Body of pancreas (tissue), 4 donors: ENCODE measurements at places on chromosomes 6 and 20.

- DNase-seq: no peak
Measured at GRCh38 chr20:47392721-47393073, 36.2 kb upstream of the ZMYND8 start.

DNA sequence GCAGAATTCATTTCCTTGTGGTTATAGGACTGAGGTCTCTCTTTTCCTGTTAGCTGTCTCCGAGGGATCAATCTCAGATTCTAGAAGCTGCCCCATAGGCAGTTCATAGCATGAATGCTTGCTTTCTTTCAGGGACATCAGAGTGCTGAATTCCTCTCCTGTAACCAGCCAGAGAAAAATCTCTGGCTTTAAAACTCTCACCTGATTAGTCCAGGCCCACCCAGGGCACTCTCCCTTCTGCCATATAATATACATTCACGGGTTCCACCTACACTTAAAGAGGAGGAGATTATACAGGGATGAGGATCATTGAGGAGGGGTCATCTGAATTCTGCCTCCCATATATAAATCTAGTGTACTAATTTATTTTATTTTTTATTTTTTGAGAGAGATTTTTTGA is 2.1 kb upstream of the KCNS1 start:
- no peak for DNase-seq

DNA sequence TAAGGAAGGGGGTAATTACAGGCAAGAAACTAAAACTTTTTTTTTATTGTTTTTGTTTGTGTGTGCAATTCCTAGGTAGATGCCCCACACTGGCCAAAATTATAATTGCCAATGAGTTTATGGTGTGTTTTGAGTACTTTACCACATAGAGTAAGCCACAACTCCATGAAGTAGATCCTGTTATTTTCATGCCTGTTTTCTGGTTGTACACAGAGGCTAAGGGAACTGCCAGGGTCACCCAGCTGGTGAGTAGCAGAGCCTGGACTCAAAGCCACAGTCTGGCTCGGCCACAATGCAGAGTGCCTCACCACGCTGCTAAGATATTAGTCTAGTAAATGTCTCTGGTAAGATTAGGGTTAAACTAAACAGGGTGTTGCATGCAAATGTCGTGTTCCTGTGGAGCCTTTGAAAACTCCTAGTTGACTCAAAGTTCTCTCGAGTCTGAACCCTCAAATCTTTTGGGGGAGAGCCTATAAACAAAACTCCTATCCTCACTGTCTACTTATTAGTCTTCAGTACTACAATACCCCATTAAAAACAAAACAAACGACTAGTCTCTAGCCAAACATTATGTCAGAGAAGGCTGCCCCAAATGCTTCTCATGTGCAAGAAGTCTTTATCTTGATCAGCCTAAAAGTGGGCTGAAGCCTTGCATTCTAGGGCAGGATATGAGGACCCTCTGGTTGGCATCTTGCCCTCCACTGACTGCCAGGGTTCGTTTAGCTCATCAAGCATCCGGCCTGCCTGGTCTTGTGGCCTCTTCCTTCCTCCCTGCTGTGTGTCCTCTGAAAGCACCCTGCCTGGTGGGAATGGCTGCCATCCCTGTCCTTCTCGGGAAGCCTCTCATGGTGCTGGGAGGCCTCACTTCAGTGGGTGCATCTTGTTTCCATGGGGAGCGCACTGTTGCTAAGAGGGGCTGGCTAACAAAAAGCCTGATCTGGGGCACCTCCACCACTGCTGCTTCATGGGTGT is 4.2 kb downstream of the DUSP22 start:
- peak; percentile 42 for DNase-seq

DNA sequence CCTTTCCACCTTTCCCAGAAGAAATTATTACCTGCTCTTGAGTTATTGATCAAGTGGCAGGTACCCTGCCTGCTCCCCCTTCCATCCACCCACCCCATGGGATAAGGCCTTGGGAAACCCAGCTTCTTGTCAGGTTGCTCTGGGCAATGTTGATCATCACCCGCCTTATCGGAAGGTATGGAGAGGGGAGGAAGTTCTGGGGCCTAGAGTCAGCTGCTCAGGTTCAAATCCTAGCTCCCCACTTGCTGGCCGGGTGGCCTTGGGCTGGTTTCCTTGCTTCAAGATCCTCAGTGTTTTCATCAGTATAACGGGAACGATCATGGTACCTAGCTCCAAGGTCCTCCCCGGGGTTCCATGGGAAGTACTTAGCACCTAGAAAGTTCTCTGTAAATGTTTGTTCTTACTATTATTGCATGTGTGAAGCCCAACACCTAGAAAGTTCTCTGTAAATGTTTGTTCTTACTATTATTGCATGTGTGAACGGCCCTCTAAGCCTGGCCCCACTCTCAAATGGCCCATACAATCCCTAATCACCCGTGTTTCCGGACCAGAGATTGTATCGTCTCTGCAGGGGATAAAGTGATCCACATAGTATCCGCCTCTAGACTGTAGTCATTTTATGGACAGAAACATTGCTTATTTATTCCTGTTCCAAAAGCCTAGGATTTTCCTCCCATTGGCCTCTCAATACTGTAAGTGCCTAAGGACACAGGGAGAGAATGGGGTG is 1.1 kb upstream of the PREX1 start:
- DNase-seq: no peak

GRCh38 chr6:158694913-158695312 is 45.1 kb downstream of the SYTL3 start:
- DNase-seq: no peak

DNA sequence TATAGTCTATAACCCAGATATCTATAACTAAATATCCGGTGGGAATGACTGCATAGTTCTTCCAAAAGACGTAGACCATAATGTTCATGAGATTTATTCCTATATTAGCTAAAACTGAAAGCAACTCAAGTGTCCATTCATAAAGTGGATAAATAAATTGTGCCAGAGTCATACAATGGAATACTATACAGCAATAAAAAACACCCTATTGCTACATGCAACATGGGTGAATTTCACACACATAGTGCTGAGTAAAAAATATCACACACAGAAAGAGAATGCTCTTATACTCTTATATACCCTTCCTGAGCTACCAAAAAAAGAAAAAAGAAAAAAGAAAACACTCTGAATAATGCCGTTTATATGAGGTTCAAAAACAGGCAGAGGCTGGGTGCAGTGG is 6.9 kb downstream of the TNXB start:
- DNase-seq: no peak

GRCh38 chr6:83885984-83886383 is 26.5 kb downstream of the CYB5R4 start:
- no peak for DNase-seq
